ENCODE measurements at places on chromosomes 4 and X.
A peak's percentile ranks its signal among the peaks of the same experiment; 100 is the strongest.

- peak; percentile 65 for DNase-seq
Measured at GRCh38 chr4:118743867-118744266, 58.7 kb downstream of the METTL14 start.

DNA sequence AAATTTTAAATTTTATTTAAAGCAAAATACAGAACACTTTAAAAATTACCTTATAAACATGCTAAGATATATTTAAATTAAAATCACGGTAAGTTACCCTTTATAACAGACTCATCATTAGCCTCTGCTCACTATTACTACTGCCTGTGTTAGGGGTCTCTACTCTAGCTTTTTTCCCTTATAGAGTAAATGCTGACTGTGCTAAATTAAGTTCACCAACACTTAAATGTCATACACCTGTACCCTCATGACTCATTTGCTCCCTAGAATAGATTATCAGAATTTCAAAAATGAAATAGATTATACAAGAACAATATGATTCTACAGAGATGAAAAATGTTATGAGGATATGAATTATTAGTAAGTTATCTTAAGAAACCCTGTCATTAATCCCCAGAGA is 131.1 kb upstream of the INPP4B start:
- no peak for DNase-seq

DNA sequence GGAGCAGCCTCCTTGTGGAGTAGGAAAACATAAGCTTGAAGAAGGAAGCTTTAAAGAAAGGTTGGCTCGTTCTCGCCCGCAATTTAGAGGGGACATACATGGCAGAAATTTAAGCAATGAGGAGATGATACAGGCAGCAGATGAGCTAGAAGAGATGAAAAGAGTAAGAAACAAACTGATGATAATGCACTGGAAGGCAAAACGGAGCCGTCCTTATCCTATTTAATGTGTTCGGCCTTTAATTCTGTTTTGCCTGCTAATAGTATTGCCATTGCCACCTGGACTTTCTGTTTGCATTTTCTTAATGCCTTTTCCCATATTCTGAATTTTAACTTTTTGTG is 1.4 kb downstream of the TCEAL1 start:
- no peak for DNase-seq

GRCh38 chr4:83618991-83619645 is 83.2 kb downstream of the GPAT3 start:
- peak; percentile 61 for DNase-seq

GRCh38 chr4:153143527-153144348 is 60.5 kb upstream of the TRIM2 start:
- DNase-seq, result peak; percentile 70

- DNase-seq, result no peak
Measured at GRCh38 chr4:125397226-125397625, 82.5 kb downstream of the FAT4 start.

Measured in EL (cell line).